Lung microvascular endothelial cell (primary cell): ENCODE measurements at places on chromosomes 12 and 14.

- no peak for DNase-seq
Observed at GRCh38 chr14:22002860-22003284, 329.3 kb upstream of the OR4E1 start.

GRCh38 chr12:42705863-42706262, 116.3 kb upstream of the PRICKLE1 start:
- DNase-seq = peak; percentile 57

DNA sequence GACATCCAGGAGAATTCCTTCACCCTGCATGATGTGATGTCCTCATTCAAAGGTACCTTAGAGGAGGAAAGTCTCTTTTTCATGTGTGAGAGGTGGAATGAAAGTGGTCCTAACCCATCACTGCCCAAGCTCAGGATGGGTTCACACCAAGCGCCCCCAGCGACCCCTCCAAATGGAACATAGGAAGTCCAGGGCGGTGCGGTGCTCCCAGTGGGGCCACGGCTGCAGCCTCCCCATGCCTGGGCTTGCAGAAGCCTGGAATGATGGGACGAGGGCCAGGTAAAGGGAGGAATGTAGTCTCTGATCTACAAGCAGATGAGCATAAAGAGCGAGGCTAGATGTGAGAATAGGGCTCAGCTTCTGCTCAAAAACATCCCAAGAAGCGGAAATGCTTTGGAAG, 196.3 kb downstream of the TTC7B start:
- no peak for DNase-seq

- no peak for DNase-seq
Observed at GRCh38 chr14:91912035-91912434, 35.5 kb downstream of the FBLN5 start.

DNA sequence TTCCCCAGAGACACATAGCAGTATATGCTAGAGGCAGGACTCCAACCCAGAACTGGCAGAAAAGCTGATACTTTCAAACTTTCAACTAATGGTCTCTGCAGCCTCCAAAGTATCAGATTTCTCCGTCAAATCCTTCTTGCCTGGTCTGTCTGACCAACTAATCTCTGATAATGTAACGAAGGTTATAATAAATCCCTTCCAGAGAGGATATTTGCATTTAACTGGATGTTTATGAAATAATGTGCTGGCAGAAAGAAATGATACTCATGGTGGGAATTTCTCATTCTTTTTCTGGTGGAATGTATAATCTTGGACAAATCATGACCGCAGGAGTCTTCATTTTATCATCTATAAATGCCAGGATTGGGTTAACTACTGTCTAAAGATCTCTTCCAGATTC, 860.3 kb downstream of the DIO2 start:
- DNase-seq = no peak

DNA sequence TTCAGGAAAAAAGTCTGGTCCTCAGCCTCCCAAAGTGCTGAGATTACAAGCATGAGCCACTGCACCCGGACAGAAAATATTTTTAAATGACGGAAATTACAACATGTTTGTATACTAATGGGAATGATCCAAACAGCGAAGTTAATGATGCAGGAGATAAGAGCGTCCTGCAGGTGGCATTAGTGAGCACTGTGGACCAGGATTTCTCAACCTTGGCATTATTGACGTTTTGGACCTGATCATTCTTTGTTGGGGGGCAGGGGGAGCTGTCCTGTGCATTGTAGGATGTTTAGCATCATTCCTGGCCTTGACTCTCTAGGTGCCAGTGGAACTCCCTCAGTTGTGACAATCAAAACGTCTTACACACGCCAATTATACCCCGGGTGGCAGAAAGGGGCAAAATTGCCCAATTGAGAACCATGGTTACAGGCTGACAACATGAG, 34.1 kb downstream of the SCFD1 start:
- peak; percentile 45 for DNase-seq

- no peak for DNase-seq
Observed at GRCh38 chr14:86858591-86858990, 1134.4 kb downstream of the GALC start.

- no peak for DNase-seq
Observed at GRCh38 chr14:87059060-87059839, 933.7 kb downstream of the GALC start.

- no peak for DNase-seq
Observed at GRCh38 chr14:81392976-81393643, 7.0 kb downstream of the STON2 start.

- peak; percentile 65 for DNase-seq
Observed at GRCh38 chr12:121709478-121709961, 3.0 kb upstream of the TMEM120B start.

DNA sequence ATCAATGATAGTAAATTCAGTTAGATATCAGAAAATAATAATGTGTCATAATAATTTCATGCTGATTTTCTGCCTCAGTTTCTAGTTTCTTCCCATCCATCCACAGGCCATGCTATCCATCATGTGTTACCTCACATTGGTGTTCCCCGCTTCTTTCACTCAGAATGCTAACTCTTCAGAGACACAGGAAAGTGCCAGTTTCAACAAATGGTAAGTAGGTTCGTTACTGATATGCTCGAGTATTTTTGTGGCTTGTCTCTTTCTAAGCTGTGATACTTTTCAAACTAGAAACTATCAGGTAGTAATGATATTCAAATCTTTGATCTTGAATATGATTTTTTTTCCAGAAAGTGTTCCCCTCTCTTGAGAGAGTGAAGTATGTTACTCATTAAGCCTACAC, 1.5 kb downstream of the KLRB1 start:
- no peak for DNase-seq

GRCh38 chr12:127893895-127894609, 372.9 kb upstream of the TMEM132C start:
- DNase-seq = no peak

- no peak for DNase-seq
Observed at GRCh38 chr12:130793554-130793849, 45.5 kb downstream of the STX2 start.

DNA sequence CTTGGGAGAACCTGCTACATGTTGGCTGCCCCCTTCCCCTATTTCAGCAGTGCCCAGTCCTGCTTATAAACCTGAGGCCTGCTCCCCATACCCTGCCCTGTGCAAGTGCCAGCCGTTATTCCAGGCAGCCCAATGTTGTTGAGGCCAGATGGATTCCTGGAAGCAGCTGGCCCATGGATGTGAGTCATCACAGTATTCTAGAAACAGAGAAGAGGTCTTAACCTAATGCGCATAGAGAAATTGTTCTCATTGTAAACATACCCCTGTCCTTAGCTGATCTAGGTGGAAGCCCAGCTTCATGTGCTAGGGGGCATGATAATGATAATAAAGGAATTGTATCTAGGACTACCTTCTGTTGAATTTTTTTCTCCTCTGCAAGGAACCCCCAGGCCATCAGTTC, 69.7 kb downstream of the TSPAN11 start:
- peak; percentile 93 for DNase-seq

GRCh38 chr14:101018561-101019290, 115.2 kb upstream of the RTL1 start:
- no peak for DNase-seq

GRCh38 chr14:50718949-50719348, 50.8 kb upstream of the SAV1 start:
- DNase-seq = no peak

DNA sequence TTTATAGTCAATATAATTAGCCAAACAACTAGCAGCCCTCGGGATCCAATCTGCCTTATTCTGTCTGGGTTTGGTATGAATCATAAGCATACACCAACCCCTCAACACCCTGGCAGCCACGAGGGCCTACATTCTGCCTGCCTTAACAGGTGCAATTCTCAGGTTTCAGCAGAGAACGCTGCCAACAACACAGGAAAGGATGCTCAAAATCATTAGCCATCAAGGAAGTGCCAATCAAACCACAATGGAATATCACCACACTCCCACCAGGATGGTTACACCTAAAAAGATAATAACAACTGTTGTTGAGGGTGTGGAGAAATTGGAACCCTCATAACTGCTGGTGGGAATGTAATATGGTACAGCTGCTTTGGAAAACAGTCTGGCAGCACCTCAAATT, 122.8 kb downstream of the TTC7B start:
- DNase-seq = no peak

- no peak for DNase-seq
Observed at GRCh38 chr12:130661486-130662255, 54.4 kb downstream of the RIMBP2 start.

- DNase-seq = no peak
Observed at GRCh38 chr12:8906266-8907180, 7.8 kb upstream of the PHC1 start.

- DNase-seq = no peak
Observed at GRCh38 chr12:13293096-13293495, 96.6 kb downstream of the EMP1 start.

DNA sequence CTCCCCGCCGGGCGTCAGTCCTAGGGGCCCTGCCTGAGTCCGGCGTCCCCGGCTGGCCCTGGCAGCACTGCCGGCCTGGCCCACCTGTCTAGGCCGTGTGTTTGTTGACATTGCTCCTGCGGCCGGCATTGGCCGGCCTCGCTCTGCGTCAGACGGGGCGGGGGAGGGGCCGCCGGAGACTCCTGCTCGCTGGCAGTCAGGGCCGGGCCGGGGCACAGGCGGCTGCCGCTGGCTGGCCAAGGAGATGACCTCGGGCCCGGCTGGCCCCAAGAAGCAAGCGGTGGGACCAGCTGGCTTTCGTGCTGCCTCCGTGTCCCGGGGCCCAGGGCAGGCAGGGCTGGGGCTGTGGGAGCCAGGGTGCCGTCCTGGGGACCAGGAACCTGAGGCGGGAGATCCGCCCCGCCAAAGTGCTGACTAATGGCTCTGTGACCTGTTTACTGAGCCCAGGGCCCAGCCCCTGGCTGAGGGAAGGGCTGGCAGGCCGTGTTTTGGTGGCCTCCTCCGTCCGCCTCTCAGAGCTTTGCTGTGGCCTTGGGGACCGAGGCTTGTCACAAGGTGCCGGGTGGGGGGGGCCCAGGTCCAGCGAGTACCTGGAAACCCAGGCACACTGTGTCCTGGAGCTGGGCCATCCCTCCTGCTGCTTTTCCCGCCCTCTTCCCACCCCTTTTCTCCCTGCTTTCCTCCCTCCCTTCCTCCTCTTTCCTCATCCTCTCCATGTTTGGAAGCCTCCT, 1.8 kb downstream of the ULK1 start:
- DNase-seq = peak; percentile 90

DNA sequence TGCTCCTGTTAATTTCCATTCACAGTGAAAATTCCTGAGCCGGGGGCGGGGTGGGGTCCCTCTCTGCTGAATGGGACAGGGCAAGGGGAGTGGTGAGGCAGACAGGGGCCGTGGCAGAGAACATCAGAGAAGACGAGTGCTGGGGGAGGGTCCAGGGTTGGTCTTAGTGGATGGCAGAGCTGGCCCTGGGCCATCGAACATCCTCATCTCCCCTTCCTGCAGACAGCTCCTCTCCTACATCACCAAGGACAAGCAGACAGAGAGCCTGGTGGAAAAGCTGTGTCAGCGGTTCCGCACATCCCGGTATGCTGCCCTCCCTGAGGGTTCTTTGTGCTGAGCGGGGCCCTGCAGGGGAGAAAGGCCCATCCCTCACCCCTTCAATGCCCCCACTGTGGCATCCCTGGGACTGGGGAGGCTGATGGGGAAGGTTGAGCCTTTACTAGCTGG, 5.0 kb upstream of the GAPDH start:
- no peak for DNase-seq

- peak; percentile 65 for DNase-seq
Observed at GRCh38 chr14:38775986-38776385, 327.0 kb downstream of the SEC23A start.

GRCh38 chr12:4719821-4720636, at the start of gene GALNT8:
TSS of gene GALNT8 (plus strand) at chr12:4720400. CDS start at chr12:4720678, 278 bp downstream.
- peak; percentile 21 for DNase-seq

GRCh38 chr14:84250893-84251292, 1279.1 kb upstream of the FLRT2 start:
- peak; percentile 96 for DNase-seq

GRCh38 chr12:22538311-22538710, 6.0 kb downstream of the C2CD5 start:
- no peak for DNase-seq

DNA sequence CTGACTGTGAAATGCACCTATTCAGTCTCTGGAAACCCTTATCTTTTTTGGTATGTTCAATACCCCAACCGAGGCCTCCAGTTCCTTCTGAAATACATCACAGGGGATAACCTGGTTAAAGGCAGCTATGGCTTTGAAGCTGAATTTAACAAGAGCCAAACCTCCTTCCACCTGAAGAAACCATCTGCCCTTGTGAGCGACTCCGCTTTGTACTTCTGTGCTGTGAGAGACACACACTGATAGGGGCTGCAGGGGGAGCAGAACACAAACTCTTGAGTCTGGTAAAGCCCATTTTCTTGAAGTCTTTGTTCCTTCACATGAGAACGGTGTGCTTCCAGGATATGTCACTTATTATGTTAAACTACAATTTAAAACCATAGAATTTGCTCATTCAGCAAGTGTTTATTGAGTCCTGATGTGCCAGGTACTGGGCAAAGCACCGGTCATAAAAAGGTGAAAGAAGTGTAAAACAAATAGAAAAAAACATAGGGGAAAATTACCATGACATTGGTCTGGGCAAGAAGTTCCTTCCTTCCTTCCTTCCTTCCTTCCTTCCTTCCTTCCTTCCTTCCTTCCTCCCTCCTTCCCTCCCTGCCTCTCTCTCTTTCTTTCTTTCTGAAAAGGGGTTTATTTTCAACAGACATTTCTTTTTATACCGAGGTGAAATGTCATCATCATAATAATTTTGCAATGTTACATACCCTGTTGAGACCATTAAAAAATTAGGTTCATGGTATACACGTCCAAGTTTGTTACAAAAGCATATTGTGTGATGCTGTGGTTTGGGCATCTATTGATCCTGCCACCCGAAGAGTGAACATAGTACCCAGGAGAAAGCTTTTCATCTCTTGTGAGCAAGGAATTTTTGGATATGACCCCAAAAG, 50.7 kb upstream of the OR4E1 start:
- no peak for DNase-seq

- DNase-seq = peak; percentile 1
Observed at GRCh38 chr12:81461163-81461562, 298.0 kb downstream of the PPFIA2 start.

GRCh38 chr12:127280393-127281275, 986.3 kb upstream of the TMEM132C start:
- DNase-seq = peak; percentile 21

GRCh38 chr12:130969223-130969622, 15.5 kb downstream of the ADGRD1 start:
- DNase-seq = no peak

- peak; percentile 9 for DNase-seq
Observed at GRCh38 chr12:71438670-71439361, 782 bp upstream of the LGR5 start.
